SHP77 (cell line): ENCODE measurements at places on chromosomes 4 and X.
A peak's percentile ranks its signal among the peaks of the same experiment; 100 is the strongest.

DNA sequence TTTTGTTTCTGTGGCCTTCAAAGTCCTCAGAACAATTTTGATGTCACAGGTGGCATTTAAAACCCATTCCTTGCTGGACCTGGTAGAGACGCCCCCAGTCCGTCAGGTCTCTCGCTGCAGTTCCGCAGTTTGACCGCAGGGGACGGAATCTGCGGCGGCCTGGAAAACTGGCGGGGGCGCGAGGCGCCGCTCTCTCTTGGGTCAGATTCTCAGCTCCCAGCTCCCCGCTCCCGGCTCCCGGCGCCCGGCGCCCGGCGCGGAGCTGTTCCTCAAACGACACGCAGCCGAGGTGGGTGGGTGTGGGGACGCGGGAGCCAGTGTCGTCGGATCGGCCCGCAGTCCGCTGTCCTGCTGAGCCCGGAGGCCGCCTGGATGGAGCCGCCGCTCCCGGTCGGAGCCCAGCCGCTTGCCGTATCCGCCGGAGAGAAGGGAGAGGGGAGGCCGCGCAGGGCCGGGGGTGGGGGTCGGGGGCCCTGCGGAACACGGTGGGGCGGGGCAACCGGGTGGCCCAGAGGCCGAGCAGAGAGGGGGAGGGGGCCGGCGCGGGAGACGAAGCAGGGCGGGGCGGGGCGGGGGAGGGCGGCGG is at the start of gene OCRL:
Gene OCRL, plus strand, starts transcription at position 192 of the 586 bp plus-strand sequence. Its CDS starts 181 bp downstream, at position 373.
- DNase-seq, result peak; percentile 47

- DNase-seq, result no peak
These were observed 55.8 kb upstream of the ARHGAP24 start for GRCh38 chr4:85419103-85419502.

DNA sequence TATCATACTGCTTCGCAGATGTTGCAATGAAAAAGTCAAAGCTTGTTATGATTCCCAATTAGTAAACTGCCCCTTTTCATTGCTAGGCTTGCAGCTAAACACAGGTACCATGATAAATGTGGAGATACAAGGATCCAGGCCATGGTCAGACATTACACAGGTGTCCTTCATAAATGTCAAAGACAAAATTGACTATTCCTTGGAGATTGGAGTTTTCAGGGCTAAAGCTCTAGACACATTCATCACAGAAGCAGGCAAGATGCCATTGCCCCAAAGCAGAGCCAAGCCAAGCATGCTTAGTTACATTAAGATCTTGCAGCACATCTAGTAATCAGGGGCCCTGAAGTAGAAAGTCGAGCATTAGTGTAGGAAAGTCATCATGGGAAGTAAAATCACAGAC is 111.3 kb upstream of the INTU start:
- DNase-seq, result no peak

DNA sequence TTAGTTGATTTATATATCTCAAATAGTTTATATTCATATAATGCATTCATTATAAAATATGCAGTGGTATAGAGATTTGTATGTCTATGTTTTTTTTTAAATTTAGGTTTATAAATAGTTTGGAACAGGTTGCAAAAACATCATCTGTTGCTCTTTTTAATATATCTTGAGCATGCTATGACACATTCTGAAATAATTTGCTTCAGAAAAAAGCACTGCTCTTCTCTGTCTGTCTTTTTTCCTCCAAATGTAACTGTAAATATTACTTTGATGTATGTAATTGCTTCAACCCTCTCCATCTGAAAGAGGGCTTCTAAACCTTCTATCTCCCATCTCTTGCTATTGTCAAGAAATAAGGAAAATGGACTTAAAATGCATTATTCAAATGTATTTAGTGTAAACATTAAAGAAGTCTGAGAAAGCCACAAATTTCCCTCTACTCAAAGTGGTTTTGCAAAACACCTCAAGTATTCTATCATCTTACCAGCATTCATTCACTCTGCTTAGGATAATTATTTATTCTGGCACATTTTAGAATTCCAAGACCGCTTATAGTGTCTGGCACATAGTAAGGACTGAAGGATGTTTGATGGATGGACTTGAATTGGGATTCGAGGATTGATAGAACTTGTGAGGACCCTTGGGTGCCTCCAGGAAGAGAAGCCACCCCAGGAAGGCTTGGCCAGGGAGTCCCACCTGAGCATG is 87.8 kb downstream of the CLNK start:
- DNase-seq, result no peak

GRCh38 chr4:102502543-102502818 is 1.3 kb downstream of the NFKB1 start:
- DNase-seq, result no peak

- no peak for DNase-seq
These were observed 6.4 kb upstream of the ZNF674 start for GRCh38 chrX:46551494-46552128.

- DNase-seq, result no peak
These were observed 999.2 kb downstream of the ADGRL3 start for GRCh38 chr4:62199291-62199810.

- no peak for DNase-seq
These were observed 249.9 kb downstream of the PRDM5 start for GRCh38 chr4:120672558-120673147.

- DNase-seq, result no peak
These were observed 25.5 kb downstream of the GPAT3 start for GRCh38 chr4:83561381-83561780.

DNA sequence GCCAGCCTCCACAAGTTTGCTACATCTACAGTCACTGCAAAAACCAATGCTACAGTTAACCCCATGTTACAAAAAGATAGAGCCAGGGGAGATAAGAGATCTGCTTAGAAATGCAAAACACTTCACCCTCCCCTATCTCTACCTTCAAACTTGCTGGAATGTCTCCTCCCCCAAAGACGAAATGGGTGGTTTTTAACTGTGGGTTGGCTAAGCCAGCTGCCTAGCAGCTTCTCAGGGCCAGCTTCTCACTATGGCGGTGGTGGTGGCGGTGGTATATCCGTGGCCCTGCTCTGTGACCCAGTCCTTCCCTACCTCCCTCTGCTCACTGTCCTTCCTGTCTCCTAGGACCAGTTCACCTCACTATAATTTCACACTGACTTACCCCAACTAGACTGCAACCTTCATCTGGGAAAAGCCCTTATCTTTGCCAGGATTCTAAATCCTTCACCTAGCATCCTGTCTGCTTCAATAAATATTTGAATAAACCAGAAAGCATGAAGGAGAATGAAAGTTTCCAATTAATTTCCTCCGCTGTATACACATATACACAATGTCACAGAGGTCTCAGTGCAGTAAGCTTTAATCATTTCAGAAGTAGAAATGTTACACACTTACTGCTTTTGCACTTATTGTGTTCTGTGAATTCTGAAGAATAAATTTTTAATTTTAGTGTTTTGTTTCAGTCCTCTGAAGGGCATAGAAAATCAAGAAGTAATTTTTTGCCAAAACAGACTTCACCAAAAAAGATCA is 46.3 kb downstream of the SH3KBP1 start:
- DNase-seq, result no peak

DNA sequence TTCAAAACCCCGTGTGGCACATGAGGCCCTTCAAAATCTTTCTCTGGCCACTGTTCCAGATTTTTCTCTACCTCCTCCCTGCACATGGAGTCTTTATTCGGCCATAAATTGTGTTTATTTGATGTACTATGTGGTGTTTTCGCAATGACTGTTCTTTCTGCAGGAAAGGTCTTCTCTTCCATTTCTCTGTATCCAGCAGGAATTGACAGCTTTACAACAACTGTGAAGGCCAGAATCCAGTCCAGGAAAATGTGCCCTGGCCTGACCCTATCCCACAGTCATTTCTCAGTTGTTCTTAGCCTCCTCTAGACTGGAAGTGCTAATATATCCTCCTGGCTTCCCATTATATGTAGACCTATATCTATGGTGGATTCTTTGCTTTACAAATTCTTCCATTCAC is 191.4 kb downstream of the COL25A1 start:
- no peak for DNase-seq

GRCh38 chr4:169621731-169622492 is 1.5 kb downstream of the CLCN3 start:
- peak; percentile 7 for DNase-seq

DNA sequence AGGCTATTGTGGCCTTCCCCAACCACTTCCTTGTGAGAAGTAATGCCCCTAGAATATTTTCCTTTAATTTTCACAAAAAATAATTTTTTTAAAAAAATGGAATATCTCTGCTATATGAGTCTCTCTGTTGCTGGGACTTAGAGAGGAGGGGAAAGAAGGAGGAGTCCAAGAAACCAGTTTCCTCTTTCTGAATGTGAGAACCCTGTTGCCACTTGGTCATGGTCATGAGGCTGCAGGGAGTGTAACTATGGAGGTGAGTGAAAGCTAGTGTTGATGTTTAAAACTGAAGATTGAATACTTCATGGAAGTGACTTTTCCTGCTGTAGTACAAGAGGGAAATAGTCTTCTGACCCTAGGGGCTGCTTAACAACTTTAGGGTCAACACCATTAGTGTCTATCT is 20.4 kb downstream of the KIAA1210 start:
- DNase-seq, result no peak

DNA sequence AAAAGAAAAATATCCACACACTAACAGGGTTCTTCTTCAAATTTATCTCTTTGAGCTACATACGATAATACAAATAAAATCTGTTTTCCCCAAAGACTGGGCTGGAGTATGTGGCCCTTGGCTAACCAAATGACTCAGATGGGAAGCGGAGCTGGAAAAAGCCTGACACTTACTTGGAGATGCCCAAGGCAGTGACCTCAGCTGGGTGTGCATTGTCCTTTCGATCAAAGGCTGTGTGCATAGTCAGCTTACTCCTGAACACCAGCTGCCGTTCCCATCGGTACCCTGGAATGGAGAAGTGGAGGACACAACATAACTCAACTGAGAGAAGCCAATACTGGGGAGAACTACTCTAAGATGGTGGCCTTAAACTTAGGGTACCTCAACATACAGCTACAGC is 95.1 kb downstream of the CDS1 start:
- no peak for DNase-seq

DNA sequence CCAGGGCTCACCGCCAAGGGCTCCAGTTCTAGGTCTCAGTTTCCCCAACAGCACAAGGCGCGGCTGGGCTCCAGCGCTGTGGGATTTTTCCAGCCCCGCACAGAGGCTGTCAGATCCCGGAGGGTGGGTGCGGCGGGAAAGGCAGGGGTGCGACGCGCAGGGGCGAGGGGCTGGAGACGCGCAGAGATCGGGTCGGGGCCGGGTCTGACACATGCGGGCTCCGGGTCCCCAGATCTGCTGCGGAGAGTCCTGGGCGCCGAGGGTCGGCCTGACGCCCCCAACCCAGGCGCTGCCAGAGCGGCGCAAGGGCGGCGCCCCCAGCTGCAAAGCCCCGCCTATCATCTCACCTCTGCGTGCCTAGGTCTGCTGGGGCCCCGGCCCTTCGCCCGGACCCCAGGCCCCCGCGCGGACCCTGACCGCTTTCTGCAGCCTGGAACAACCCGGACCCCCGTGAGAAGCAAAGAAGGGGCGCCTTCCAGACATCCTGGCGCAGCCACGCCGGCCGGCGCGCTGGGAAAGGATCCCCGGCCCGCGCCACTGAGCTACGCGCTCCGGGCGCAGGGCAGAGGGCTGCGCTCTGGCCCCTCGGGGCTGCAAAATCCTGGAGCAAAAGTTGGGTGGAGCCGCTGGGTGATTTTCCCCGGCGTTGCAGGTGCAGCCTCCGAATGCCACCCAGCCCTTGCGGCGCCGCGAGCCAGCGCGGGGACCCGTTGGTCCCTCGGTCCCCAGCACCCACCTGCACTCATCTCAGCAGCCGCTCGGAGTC is 486 bp downstream of the ABLIM2 start:
- DNase-seq, result no peak

- DNase-seq, result no peak
These were observed 24.7 kb downstream of the RBPJ start for GRCh38 chr4:26345565-26345938.
